ENCODE measurements at places on chromosomes 2 and 18.

DNA sequence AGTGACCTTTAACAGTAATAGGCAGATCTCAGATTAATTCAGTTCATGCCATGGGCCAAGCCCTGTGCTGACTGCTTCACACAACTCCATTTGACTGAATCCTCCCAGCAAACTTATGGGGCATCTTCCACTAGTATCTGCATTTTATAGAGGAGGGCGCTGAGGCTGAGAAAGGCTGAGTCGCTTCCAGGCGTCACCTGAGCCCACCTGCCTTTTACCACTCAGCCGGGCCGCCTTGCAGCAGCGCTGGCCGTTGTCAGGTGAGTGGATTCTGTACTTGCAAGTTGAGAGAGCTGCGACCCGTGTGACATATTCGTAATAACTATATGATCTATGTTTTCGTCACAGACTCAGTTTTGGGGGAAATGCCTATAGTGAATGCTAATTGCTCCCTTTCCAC lies 59.3 kb upstream of the B3GNT7 start:
- no peak for DNase-seq

DNA sequence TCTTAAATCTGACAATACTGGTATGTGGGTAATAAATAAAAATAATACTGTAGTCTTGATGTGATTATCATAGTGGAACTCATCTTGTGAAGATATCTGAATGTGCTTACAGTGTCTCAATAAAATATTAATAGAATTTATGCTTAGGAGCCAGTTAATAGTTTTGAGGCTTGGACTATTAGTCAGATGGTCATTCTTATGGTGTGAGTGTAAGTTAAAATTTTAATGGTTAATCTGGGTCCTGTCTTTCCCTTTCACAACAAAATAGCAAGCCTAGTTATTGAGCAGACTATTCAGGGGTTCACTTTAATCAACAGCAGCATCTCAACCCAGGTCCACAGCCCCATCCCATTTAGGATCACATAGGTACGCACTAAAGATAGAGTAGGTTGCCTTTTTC lies 138.9 kb downstream of the HAUS1 start:
- no peak for DNase-seq

GRCh38 chr2:220856486-220856885 lies 715.6 kb downstream of the EPHA4 start:
- DNase-seq, result no peak

DNA sequence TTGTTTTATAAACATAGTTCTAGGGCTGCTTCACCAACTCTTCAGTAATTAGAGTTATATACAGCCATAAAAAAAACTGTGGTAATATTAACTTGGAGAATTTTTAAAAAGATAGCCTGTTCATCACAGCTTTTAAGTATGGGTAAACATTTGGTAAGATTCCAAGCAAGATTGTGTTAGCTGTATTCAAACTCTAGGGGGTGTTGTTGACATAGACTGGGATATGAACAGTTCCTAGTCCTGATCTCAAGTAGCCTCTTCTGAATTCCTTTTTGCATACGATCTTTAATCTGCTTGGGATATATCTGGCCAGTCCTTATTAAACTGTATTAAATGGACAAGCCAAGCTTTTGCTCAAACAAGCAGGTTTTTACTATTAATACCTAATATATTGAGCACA lies 13.4 kb downstream of the NOP58 start:
- DNase-seq, result no peak

DNA sequence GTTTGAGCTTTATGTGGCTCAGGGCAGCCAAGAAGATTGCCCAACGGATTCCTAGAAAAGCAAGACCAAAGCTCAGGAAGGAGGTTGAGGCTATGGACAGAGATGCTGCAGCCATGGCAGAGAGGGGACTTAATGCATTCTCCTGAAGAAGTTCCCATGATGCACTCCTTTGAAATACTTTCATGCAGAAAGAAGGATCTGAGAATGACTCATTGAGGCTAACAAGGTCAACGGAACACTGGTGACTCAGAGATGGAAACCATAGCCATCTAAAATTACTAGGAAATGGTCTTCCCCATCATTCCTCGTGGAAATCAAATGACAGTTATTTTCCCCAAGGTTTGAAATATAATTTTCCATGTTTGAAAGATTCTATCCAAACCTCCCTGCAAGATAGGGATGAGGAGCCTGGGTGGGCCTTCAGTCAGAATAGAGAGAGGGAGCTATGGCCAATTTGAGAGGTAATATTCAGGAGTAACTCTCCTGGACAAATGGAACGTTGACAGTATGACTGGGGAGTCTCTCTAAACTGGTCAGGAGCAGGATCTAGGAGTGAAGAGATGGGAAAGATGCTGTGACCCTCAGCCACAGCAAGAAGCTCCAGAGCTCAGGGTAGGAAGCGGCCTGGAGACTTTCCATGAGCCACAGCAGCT lies 63.0 kb downstream of the REEP1 start:
- peak; percentile 15 for DNase-seq

- DNase-seq, result peak; percentile 11
Observed at GRCh38 chr2:25161055-25161781, 7.2 kb downstream of the POMC start.

All from fibroblast of skin of left biceps (primary cell).